ENCODE measurements at places on chromosomes 1 and 21. TPM values are rescaled to one million over a fixed set of nuclear protein-coding genes. Genes with fewer than 3 reads are reported as not detected.

DNA sequence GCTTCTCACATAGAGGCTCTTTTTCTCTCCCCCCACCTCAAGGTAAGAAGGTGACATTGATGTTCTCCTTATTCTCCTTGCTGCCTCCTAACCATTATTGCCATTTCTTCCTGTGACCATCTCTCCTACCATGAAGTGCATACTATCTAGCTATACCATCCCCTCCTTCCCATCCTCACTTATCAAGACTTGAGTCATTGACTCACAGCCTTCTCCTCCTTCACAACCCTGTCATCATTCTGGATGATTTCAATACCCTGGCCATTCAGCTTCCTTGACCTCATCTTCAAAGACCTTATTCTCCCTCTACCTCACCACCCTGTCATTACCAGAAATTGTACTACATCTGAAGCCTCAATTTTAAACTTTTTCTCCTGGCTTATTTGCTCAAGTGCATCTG, 10.9 kb upstream of the HIPK1 start:
- no peaks in the 10 kb centered on the region for H3K36me3 ChIP-seq
- H3K4me3 ChIP-seq, result no peak overlapping the region
- H3K27me3 ChIP-seq, result peaks cover 5% of the 10 kb centered on the region

- no peak overlapping the region for H3K27ac ChIP-seq
- no peaks in the 10 kb centered on the region for H3K36me3 ChIP-seq
- H3K27me3 ChIP-seq, result no peaks in the 10 kb centered on the region
- no peaks in the 10 kb centered on the region for H3K4me1 ChIP-seq
- no peak for DNase-seq
Observed at GRCh38 chr1:23029337-23029736, 10.1 kb downstream of the KDM1A start.

Gene LRRC38
- not detected for polyA plus RNA-seq

DNA sequence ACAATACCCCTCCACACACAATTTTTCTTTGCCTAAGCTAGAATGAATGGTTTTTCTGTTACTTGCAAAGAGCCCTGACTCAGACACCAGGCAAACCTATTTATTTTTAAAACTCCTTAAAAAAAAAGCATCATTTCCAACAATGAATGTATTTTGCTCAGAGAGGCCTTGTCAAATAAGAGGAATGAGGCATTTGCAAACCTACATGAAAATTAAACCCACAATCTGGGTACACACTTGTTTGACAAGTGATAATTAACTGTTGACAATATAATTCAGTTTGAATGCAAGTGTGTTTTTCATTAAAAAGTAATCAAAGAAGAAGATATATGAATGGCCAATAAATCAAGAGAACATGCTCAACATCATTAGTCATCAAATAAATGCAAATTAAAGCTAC, 339.5 kb downstream of the PTPRU start:
- no peaks in the 10 kb centered on the region for H3K27me3 ChIP-seq
- no peak overlapping the region for H3K27ac ChIP-seq
- H3K36me3 ChIP-seq, result no peaks in the 10 kb centered on the region
- DNase-seq, result peak; percentile 23
- peaks cover 2% of the 10 kb centered on the region for H3K4me1 ChIP-seq

DNA sequence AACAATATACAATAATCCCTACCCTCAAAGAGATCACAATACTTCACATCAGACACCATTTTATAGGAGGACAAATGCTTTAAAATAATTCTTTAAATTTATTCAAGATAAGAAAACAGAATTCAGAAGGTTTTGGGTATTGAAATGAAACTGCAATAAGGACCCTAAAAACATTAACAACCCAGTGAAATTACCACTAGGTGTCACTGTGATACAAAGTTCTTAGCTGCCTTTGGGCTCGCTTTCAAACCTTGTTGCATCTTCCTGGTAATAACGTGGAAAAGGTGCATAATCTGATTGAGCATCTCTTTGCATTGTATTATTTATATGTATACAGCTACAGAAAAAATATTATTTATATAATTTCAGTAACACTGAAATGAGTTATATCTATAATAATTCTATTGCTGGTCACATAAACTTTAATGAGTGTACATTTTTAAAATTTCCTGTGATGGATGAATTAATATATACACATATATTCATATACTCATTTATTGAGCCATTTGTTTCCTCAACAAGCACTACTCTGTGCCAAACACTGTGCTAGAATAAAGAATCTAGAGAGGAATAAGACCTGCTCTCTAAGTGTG, 185.2 kb downstream of the FAF1 start:
- H3K27ac ChIP-seq, result no peak overlapping the region
- no peaks in the 10 kb centered on the region for H3K4me1 ChIP-seq
- H3K27me3 ChIP-seq, result no peaks in the 10 kb centered on the region
- peak; percentile 74 for DNase-seq
- H3K36me3 ChIP-seq, result no peaks in the 10 kb centered on the region

GRCh38 chr1:114729782-114730181, 13.2 kb upstream of the NRAS start:
- H3K4me3 ChIP-seq, result no peak overlapping the region
- no peak for DNase-seq
- peaks cover 10% of the 10 kb centered on the region for H3K4me1 ChIP-seq
- no peaks in the 10 kb centered on the region for H3K27me3 ChIP-seq
- peaks cover 46% of the 10 kb centered on the region for H3K36me3 ChIP-seq
- H3K27ac ChIP-seq, result no peak overlapping the region

GRCh38 chr1:196669051-196669450, 17.2 kb downstream of the CFH start:
- H3K4me3 ChIP-seq, result no peak overlapping the region
- H3K36me3 ChIP-seq, result no peaks in the 10 kb centered on the region
- H3K4me1 ChIP-seq, result no peaks in the 10 kb centered on the region
- no peaks in the 10 kb centered on the region for H3K27me3 ChIP-seq

Gene GJB5
- polyA plus RNA-seq, result 0.10 TPM

DNA sequence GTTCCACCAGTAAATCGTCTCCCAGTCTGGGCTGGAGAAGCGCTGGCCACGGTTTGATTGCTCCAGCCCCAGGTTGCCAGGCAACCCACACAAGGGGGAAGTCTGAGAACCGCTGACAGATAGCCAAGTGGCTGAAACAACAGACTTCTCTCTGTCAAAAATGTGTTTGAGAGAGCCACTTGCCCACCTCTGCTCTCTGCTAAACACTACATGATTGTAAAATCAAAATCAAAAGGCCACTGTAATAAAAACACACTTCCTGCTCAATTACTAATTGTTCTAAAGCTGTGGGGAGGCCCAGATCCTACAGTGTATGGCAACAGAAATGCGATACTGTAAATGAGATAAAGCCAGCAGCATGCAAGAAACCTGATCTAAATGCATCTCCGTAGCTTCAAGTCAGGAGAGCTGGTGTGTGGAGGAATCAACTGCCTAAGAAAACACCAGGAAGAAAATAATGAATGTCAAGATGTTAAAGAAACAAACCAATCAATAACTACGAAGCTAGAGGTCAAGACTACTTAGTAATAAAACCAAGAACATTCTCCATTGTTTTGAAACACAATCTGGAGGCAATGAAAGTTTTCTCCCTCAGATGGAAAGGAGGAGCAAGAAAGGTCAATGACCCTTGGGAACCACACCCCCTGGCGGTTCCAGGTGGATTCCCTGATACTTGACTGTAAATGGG, 121.2 kb downstream of the SLC45A1 start:
- DNase-seq, result peak; percentile 88
- 0 out of 2 replicates have a peak, but pooled peaks cover 3% of the 10 kb centered on the region for H3K36me3 ChIP-seq
- no peaks in the 10 kb centered on the region for H3K27me3 ChIP-seq
- H3K27ac ChIP-seq, result peak overlapping the region; percentile 70

DNA sequence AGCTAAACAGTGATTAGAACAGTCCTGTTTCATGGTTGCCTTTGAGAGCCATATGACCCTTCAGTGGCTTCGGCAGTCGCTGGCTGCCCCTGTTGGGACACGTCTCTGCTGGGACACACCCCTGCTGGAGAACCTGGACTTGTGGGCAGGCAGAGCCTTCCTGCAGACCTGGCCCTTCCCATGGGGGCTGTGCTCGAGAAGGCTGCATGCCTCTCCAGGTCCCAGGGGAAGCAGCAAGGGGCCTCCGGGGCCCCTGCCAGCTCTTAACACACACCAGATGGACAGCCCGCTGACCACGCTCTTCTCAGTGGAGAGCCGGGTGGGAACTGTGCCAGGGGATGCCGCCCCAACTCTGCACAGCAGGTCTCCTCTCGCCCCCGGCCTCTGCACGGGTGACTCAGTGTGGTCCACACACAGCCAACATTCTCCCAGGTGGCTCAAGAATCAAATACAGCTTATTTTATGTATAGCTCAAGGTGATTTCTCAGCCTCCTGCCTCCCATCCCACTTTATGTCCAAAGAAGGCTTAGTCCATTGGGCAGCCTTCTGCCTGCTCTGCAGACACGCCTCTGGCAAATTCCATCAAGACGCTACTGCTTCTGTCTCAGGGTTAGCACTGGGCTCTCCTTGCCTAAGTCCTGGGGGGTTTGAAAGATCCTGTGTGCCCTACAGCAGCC, 450.8 kb downstream of the KIF26B start:
- peak; percentile 72 for DNase-seq
- H3K27ac ChIP-seq, result no peak overlapping the region
- H3K27me3 ChIP-seq, result no peaks in the 10 kb centered on the region
- H3K36me3 ChIP-seq, result peaks cover 5% of the 10 kb centered on the region

Gene CCDC185
- not detected for polyA plus RNA-seq

DNA sequence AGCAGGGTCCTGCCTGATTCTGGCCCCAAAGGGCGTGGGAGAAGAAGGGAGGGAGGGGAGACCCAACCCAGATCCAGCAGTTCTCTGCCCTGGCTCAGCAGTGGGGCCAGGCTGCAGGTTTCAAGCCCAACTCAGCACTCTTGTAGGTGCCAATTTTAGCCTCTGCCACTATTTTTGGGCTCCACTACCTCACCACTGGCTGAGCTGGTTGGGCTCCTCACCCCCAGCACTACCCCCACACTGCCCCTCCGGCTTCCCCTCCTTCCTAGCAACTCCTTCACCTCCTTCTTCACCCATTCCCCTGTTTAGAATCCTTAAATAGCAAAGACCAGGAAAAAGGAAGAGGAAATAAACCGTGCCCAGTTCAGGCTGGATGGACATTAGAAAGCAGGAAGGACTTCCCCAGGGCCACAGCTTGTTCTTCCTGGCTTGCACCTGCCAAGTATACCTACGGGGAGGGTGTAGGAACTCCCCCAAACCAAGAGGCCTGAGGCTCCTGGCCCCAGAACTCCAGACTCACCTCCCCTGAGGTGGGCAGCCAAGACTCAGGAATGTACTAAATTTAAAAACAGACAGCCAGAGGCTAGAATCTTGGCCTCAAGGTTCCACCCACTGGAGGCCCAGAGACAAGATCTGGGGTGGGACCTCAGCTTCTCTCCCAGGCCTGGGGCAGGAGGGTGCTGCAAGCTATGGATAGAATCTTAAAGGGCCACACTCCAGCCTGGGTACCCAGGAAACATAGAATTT, 1.4 kb upstream of the ARHGEF2 start:
- peaks cover 4% of the 10 kb centered on the region for H3K36me3 ChIP-seq
- no peaks in the 10 kb centered on the region for H3K27me3 ChIP-seq
- H3K4me1 ChIP-seq, result peaks cover 51% of the 10 kb centered on the region
- DNase-seq, result no peak

DNA sequence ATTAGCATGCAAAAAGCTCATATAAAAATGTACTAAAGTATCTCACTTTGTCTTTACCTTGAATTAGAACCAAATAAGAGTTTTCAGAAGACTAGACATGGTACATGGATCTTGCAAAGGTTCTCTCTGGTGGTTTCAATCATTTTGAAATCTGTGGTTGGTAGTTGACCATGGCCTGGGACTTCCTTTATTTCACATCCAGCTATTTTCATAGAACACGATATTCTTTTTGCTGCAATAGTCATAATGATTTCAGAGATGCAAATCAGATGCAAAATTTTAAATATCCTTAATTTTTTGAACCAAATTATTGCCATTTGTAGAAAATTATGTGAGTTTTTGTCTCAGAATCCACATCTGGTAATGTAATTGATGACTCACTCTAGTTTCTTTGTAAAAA, 375.1 kb upstream of the ZP4 start:
- no peak overlapping the region for H3K4me3 ChIP-seq
- H3K36me3 ChIP-seq, result no peaks in the 10 kb centered on the region
- no peak overlapping the region for H3K27ac ChIP-seq
- H3K27me3 ChIP-seq, result no peaks in the 10 kb centered on the region
- no peaks in the 10 kb centered on the region for H3K4me1 ChIP-seq

Gene THEM5
- polyA plus RNA-seq, result not detected

- no peaks in the 10 kb centered on the region for H3K36me3 ChIP-seq
- no peaks in the 10 kb centered on the region for H3K4me1 ChIP-seq
- H3K27ac ChIP-seq, result no peak overlapping the region
- peaks cover 1% of the 10 kb centered on the region for H3K27me3 ChIP-seq
- no peak overlapping the region for H3K4me3 ChIP-seq
Observed at GRCh38 chr1:89499320-89499719, 25.3 kb upstream of the LRRC8B start.

GRCh38 chr1:226497276-226497833, 51.2 kb upstream of the STUM start:
- H3K27me3 ChIP-seq, result peaks cover 16% of the 10 kb centered on the region
- no peaks in the 10 kb centered on the region for H3K36me3 ChIP-seq
- H3K4me1 ChIP-seq, result no peaks in the 10 kb centered on the region
- DNase-seq, result no peak
- no peak overlapping the region for H3K27ac ChIP-seq
- H3K4me3 ChIP-seq, result no peak overlapping the region

- no peak overlapping the region for H3K27ac ChIP-seq
- no peaks in the 10 kb centered on the region for H3K36me3 ChIP-seq
- H3K4me1 ChIP-seq, result peaks cover 7% of the 10 kb centered on the region
Observed at GRCh38 chr1:235017191-235017590, 111.4 kb downstream of the TOMM20 start.

DNA sequence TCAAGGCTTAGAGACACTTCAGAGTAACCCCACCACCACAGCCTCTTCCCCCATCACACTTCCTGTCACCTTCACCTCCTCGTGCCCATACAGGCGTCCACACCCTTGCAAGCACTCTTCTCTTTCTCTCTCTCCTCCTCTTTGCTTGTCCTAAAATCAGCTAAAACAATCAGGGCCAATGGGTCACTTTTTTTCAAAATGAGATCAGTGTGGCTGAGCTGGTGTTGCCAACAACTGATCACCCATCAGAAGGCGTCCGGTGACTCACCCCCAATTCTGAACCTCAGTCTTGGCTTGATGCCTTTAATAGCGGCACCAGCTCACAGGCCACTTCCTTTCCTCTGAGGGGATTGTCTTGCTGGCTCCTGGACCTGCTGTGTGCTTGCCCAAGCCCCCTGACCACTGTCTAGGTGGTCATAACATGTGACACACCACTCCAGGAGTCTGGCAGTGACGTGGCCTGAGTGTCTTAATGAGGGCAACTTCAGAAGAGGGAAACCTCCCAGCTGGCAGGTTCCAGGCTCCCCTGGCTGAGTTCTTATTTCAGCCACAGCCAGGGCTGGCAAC, 1.6 kb downstream of the DRAXIN start:
- no peaks in the 10 kb centered on the region for H3K36me3 ChIP-seq
- H3K4me1 ChIP-seq, result peaks cover 3% of the 10 kb centered on the region
- no peak overlapping the region for H3K4me3 ChIP-seq
- no peak overlapping the region for H3K27ac ChIP-seq

Gene HENMT1
- 0.43 TPM for polyA plus RNA-seq

GRCh38 chr1:3066250-3066711, 2.7 kb upstream of the PRDM16 start:
- H3K27ac ChIP-seq, result no peak overlapping the region
- no peak overlapping the region for H3K4me3 ChIP-seq
- peaks cover 70% of the 10 kb centered on the region for H3K27me3 ChIP-seq
- peaks cover 2% of the 10 kb centered on the region for H3K4me1 ChIP-seq

Gene HCRTR1
- polyA plus RNA-seq, result not detected

- H3K36me3 ChIP-seq, result peaks cover 60% of the 10 kb centered on the region
- H3K4me3 ChIP-seq, result no peak overlapping the region
Observed at GRCh38 chr1:166843769-166844596, 4.7 kb downstream of the POGK start.

Measured in IMR-90 (cell line).